ENCODE measurements at places on chromosomes 2 and 18.

GRCh38 chr2:42031281-42032223 lies 16.3 kb upstream of the PKDCC start:
- DNase-seq = no peak

GRCh38 chr2:203893401-203893800 lies 25.8 kb downstream of the CTLA4 start:
- no peak for DNase-seq

- no peak for DNase-seq
These were observed 6.1 kb downstream of the FBXO11 start for GRCh38 chr2:47899915-47900816.

DNA sequence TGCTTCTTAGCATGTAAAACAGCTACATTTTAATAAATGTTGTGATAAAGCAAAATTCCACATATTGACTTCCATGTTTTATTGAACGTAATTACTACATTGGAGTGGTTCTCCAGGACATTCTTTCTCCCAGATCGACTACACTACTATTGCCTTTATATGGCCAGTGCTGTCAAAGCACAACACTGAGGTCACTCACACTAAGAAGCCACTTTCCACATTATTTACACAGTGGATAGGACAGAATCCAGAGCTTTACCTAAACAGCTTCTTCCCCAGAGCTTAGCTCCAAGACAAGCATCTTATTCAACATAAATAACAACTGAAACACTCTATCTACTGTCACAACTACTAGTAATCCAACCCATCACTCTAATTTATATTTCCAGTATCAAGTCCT lies 73.9 kb upstream of the WDR75 start:
- DNase-seq = no peak

- peak; percentile 59 for DNase-seq
These were observed 36.8 kb upstream of the WIPF1 start for GRCh38 chr2:174634130-174635014.

DNA sequence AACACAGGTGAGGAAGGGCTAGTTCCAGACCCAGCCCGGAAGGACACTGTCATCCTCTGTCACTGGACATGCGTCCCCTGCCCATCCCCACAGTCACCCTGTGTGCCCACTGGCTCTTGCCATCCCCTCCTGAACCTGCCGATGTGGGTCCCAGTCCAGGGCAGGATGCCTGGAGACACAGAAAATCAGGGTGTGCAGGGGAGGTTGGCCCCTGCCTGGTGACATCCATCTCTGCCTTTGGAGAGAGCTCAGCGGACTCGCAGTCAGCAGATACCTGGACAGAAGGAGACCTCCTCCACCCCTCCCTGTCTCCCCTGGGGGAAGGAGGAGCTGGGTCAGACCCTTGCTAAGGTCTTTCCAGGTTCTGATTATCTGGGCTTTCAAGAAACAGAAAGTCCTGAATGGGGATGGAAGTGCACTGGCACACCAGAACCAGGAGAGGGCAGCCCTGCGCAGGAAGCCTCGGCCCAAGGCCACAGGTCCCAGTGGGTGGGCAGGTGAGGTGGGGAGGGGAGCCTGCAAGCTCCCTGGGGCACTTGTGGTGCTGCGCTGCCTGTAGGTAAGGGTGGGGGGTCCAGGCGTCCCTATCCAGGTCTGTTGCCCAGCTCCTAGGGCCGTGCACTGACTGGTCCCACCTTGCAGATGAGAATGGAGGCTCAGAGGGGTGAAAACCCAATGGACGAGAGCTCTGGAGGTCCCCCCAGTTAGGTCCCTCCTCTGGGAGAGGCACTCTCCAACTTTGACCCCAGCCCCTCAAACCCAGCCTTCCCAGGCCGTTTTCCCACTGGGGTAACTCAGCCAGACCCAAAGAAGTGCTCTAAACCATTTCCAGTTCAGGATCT lies 9.7 kb upstream of the OTOS start:
- DNase-seq = no peak

DNA sequence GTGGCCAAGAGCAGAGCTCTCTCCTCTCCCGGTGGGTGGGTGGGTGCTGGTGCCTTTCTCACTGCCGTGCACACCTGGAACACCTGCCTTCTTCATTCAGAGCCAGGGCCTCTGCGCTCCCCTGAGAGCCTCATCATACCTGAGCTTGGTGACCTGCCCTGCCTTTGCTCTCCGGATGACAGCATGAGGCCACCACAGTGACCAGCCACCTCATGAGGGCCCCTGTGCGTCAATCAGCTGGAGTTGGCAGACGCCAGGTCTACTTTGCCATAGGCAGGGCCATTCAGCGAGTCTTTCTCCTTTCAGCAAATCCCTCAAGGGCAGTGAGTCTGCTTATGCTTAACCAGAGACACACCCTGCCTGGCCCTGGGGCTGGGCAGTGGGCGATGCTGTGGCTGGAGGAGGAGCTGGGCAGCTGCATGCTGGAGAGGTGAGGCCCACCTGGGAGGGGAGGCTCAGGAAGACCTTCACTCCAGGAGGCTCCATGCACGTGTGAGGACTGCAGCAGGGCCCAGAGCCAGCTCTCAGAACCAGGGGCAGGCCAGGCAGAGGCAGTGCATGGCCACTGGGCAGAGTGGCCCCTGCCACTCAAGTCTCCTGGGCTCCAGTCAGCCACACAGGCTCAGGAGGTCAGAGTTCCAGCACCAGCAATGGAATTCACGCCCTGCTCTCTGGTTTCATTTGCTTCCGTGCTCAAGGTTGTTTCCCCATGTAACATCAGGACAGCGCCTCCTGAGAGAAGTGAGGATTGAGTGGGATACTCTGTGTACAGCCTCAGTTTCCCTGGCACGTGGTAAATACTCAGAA lies 417.5 kb upstream of the MYT1L start:
- no peak for DNase-seq

DNA sequence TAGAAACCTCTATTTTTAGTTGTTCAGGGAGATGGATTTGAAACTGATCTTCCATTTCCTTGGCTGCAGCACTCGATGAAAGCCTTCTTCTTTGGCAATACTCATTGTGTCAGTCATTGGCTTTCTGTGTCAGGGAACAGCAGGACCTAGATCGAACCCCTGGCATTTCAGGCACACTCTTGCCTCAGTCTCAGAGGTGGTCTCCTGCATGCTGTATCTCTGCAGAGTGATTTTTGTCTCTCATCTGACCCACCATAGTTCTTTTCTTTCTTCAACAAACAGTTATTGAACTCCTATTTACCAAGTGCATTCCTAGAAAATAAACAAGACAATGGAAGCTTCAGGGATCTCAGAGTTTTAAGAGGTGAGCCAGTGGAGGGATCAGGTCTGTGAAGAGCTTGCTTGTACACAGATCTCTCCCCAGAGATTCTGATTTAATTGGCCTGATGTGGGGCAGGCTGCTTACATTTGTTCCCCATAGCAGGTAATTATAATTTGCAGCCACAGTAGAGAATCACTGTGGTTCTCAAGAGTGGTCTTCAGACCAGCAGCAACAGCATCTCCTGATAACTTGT lies 473.1 kb upstream of the TCF4 start:
- DNase-seq = no peak

DNA sequence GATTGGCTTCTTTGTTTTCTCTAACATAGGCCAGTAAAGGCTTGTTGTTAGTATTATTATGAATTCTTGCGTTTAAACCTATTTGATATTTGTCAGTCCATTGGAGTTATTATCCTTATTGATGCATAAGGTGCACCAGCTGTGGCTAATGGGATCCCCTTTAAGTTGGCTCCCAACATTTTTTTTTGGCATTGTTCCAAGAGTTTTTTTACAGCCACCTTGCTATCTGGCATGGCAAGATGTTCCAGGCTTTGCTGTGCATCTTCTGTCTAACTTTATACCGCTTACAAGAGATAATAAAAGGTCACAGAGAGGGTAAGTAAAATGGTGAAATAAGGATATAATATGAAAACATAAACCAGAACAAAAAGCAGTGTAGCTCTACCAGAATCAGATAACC lies 157.5 kb upstream of the TACR1 start:
- no peak for DNase-seq

DNA sequence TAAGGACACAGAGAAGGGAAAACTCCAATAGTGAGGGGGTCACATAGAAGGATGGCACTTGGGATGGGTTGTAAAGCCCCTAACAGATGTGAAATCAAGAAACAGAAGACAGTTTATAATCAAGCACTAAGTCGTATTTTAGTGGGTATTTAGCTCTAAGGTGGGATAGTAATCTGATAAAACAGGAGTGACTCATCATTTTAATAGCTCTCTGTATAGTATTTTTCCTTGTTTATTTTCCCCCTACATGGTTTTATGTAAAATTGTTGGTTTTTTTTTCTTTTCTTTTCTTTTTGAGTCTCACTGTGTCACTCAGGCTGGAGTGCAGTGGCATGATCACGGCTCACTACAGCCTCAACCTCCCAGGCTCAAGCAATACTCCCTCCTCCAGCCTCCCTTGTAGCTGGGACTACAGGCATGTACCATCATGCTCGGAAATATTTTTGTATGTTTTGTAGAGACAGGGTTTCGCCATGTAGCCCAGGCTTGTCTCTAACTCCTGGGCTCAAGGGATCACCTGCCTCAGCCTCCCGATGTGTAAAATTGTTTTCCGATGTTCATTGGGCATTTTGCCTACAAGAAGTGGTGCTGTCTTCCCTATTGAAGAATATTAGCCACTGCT lies 142.6 kb upstream of the SERPINE2 start:
- DNase-seq = no peak

Measured in CD4-positive, alpha-beta T cell treated with Interleukin-15 for 1 hour (primary cell).